Suppressor macrophage treated with lipopolysaccharide for 1 hour (primary cell): ENCODE measurements at places on chromosomes 1 and 21.

DNA sequence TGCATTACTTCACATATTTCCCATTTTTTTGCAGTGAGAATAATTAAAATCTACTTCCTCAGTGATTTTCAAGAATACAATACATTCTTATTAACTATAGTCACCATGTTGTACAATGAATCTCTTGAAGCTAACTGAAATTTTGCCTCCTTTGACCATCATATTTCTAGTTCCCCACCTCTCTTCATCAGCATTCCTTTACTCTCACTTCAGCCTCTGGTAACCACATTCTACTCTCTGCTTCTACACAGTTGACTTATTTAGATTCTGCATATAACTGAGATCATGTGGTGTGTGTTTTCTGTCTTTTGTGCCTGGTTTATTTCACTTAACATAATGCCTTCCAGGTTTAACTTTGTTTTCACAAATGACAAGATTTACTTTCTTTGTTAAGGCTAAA lies 304.4 kb upstream of the LYPLAL1 start:
- no peak for DNase-seq

DNA sequence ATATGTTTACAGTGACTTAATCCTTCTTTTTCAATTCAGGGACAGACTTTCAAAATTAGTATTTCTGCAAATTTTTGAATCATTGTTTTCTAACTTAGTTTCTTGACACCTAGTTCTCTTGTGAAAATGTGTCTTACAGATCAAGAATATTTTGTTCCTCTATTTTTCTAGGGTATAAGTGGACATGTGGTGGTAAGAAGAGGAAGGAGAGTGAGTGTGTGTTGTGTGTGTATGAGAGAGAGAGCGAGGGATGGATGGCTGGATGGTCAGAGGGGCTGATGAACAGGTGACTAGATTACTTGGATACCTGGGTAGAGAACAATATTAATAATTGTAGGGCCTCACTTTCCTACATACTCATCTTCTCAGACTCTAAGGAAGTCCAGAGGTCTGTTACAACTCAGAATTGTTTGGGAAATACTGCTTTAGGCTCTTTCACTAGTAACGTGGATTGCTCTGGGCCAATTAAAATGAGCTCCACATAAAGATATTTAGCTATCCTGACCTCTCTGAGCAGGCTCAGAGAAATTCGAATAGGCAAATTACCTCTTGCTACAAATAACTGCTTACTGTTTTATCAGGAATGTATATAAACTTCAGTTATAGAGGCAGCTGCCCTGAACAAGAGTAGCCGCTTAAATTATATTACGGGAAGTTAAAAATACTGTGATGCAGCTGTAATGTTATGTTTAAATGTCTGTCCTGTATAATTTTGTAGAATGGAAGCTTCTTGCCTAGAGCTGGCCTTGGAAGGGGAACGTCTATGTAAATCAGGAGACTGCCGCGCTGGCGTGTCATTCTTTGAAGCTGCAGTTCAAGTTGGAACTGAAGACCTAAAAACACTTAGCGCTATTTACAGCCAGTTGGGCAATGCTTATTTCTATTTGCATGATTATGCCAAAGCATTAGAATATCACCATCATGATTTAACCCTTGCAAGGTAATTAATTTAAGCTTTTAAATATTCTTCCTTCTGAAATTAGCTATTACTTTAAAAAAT lies 19.7 kb downstream of the GPSM2 start:
- peak; percentile 34 for DNase-seq

DNA sequence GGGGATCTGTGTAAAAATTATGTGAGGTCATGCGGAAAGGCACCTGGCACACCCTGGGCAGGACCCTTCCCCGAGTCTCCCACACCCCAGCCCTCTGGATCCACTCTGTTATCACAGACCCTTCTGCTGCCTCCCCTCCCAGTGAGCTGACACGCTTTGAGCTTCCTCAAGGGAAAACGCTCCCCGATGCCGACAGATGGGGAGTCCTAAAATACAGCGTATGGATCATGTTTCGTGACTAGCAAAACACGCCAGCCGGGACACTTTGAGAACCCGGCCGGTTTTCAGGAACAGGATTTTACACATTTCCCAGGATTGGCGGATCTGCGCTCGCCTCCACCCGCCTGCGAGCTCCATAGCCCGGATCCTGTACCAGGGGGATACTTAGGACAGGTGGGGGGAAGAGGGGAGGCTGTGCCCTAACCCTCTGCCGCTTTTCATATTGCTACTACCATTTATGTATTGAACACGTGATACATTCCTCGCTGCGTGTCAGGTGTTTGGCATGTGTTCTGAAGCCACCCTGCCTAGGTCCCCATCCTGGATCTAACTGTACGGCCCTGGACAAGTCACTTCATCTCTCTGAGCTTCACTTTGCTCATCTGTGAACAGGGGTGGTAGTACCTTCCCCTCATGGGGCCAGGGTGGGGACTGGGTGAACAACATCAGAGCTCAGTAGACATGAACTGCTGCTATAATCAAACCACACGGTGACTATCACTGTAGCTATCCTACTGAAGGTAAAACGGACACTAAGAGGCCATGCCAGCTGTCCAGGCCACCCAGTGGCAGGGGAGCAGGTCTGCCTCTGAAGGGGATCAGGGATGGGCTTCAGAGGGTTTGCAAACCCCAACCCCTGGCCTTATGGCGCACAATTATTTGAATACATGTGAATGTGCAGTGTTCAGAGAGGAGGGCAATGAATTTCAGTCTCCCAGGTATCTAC lies 63.2 kb downstream of the SSBP3 start:
- no peak for DNase-seq

DNA sequence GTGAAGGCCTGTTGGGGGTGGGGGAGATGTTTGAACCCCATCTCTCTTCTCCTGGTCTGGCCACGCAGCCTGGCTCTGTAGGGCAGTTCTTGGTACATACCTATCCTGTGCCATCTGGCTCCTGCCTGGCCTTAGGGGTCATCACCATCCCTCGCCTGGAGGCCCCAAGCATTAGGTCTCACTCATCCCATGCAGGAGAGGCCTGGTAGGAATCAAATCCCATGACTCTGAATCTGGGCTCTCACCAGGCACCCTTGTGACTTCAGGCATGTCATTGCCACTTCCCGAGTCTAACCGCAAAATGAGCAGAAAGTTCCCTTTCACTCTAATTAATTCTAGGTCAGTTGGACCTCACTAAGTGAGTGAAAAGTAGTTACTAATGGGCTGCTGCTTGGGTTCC lies 37.2 kb downstream of the ETNK2 start:
- DNase-seq = peak; percentile 78

GRCh38 chr1:114130213-114130612 lies 23.5 kb downstream of the SYT6 start:
- peak; percentile 38 for DNase-seq

DNA sequence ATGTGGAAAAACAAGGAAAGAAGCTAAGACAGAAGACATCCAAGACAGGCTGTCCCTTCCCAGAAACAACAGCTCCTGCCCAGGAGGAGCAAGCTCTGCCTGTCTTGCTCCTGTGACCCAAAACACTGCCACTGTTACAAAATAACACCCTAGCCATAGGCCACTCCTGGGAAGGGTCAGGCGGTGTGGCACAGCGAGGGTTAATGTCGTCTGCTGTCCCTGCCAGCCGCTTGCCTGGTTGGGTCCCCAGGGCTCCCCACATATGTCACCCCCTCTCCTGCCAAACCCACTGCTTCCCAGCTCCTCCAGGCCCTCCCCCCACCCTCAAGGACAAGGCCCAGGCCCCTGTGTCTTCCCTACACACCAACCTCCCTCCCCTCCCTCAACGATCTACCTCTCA lies 3.9 kb upstream of the NHLH1 start:
- DNase-seq = no peak

DNA sequence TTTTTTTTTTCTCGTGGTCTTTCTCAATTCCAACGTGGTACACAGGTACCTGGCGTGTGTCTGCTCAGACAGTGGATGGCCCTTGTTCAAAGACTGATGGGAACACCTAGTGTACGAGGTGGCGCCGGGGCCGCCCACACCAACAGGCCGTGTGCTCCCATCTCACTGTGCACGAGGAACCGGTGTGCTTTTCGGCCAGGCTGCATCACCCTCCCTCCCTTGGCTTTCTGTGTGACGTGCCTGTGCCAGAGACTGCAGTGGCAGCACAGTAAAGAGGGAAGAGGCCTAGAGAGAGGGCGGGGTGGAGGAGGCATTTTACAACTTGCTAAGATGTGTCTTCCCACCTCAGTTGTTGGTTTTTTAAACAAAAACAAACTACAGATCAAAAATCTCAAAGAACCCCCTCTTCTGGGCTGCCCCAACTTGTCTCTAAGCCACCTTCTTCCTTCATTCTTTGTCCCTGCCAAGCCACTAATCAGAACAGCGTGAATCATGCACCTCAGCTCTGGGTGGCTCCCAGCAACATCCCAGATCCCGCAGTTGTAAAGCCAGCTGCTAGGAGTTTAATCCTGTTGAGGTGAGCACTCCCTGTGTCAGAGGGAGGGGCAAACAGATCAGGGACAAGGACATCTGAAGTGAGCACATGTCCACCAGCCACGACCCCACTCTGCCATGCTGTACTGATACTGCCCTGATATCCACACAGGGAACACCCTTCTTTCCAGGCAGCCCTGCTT lies 20.7 kb downstream of the IRF2BP2 start:
- DNase-seq = no peak

- no peak for DNase-seq
These were observed 8.6 kb downstream of the S100A9 start for GRCh38 chr1:153366261-153366660.

- no peak for DNase-seq
These were observed 15.5 kb downstream of the TNFRSF8 start for GRCh38 chr1:12078575-12078937.
